ENCODE measurements at places on chromosomes 16 and 17. TPM values are rescaled to one million over a fixed set of nuclear protein-coding genes. Genes with fewer than 3 reads are reported as not detected.

Gene CCL8
- not detected for total RNA-seq

Gene DHRS7C
- total RNA-seq, result not detected

Gene USP22
- 141 TPM for total RNA-seq

Gene CHAD
- total RNA-seq, result not detected

Gene NXN
- 94.8 TPM for total RNA-seq

Gene CPHXL2
- total RNA-seq, result not detected

Gene PRSS33
- not detected for total RNA-seq

Gene PLEKHG4
- 8.9 TPM for total RNA-seq

Gene SLC2A4
- total RNA-seq, result 0.25 TPM

Gene KRT32
- total RNA-seq, result not detected

Gene PHKG2
- 22.1 TPM for total RNA-seq

Gene TMEM235
- total RNA-seq, result not detected

Gene TMEM92
- 6.5 TPM for total RNA-seq

Gene CLEC3A
- total RNA-seq, result not detected

Gene EFCAB5
- 0.28 TPM for total RNA-seq

Gene OMG
- total RNA-seq, result not detected

Gene ENGASE
- 11.2 TPM for total RNA-seq

Gene MT1G
- 1.7 TPM for total RNA-seq

Gene CALB2
- 0.07 TPM for total RNA-seq

All from foreskin keratinocyte (primary cell).